ENCODE measurements at places on chromosomes 7 and 10. TPM values are rescaled to one million over a fixed set of nuclear protein-coding genes. Genes with fewer than 3 reads are reported as not detected.

DNA sequence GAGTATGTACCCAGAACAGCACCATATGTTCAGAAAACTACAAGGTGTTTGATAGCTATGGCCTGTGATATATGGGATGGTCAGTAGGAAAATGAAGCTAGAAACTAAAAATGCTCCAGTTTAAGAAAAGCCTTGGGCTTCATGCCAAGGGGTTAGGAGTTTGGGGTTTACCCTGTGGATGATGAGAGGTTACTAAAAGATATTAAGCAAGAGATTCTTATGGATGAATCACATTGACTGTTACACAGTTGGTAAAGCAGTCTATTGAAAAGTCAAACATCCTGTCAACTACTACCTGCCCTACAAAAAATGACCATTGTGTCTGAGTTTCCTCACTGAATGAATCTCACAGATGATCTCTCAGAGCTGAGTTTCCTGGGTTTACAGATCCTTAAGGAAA lies 166.2 kb upstream of the INHBA start:
- DNase-seq: no peak

DNA sequence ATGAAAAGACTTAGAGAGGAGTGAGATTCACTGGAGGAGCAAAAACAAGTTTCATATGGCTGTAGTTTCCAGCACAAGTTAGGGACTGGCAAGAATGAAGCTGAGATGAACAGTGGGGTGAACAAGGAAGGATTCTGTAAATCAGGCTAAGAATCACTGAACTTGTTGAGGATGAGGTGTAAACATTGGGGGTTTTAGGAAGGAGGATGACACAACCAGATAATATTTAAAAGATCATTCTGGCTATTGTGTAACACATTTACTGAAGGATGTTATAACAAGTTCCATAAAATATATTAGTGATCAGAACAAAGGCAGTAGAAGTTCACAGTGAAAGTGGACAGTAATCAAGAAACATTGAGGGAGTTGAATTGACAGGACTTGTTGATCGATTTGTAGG lies 68.9 kb downstream of the CD36 start:
- DNase-seq: no peak

DNA sequence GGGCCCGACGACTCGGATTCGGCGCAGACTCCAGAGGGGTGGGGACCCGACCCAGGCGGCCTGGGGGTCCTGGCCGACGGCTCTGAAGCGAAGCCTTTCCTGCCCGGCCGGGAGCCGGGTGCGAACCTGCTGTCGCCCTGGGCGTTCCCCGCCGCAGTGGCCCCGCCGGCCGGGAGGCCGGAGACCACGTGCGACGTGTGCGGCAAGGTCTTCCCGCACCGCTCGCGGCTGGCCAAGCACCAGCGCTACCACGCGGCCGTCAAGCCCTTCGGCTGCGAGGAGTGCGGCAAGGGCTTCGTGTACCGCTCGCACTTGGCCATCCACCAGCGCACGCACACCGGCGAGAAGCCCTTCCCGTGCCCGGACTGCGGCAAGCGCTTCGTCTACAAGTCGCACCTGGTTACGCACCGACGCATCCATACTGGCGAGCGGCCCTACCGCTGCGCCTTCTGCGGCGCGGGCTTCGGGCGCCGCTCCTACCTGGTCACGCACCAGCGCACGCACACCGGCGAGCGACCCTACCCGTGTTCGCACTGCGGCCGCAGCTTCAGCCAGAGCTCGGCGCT lies 15.4 kb downstream of the ZNF316 start:
- DNase-seq: no peak

Gene SPDYE1
- total RNA-seq: not detected

- no peak for DNase-seq
Observed at GRCh38 chr7:155942226-155942950, 130.1 kb upstream of the SHH start.

DNA sequence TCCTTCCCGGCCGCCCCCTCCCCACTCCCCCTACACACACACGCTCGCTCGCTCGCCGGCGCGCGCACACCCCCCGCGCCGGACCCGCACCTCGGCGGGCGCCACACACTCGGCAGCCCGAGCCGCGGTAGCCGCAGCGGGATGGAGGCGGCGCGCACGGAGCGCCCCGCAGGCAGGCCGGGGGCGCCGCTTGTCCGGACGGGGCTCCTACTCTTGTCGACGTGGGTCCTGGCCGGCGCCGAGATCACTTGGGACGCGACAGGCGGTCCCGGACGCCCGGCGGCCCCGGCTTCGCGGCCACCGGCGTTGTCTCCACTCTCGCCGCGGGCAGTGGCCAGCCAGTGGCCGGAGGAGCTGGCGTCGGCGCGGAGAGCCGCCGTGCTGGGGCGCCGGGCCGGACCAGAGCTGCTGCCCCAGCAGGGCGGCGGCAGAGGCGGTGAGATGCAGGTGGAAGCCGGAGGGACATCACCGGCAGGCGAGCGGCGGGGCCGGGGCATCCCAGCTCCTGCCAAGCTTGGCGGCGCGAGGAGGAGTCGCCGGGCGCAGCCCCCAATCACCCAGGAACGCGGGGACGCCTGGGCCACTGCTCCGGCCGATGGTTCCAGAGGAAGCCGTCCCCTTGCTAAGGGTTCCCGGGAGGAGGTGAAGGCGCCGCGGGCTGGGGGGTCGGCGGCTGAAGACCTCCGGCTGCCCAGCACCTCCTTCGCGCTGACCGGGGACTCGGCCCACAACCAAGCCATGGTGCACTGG lies at the start of gene SORCS3:
SORCS3 (plus strand) TSS at position 104 of the 750 bp plus-strand sequence.
- DNase-seq: no peak

DNA sequence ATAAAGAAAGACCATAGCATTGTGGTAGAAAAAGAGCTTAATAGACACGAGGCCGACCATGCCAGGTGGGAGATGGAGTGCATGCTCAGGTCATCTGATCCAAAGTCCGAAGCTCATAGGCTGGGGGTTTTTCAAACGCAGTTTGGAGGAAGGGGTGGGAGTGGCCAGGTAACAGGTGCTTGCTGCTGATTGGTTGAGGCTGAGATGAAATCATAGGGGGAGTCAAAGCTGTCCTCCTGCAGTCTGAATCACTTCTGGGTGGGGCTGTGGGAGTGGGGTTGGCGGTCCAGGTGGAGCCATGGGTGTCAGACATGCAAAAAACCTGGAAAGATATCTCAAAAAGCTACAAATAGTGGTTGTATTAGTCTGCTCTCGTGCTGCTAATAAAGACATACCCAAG lies 2.8 kb upstream of the ERCC6 start:
- DNase-seq: no peak

- no peak for DNase-seq
Observed at GRCh38 chr7:17013204-17013603, 131.4 kb upstream of the AGR3 start.

DNA sequence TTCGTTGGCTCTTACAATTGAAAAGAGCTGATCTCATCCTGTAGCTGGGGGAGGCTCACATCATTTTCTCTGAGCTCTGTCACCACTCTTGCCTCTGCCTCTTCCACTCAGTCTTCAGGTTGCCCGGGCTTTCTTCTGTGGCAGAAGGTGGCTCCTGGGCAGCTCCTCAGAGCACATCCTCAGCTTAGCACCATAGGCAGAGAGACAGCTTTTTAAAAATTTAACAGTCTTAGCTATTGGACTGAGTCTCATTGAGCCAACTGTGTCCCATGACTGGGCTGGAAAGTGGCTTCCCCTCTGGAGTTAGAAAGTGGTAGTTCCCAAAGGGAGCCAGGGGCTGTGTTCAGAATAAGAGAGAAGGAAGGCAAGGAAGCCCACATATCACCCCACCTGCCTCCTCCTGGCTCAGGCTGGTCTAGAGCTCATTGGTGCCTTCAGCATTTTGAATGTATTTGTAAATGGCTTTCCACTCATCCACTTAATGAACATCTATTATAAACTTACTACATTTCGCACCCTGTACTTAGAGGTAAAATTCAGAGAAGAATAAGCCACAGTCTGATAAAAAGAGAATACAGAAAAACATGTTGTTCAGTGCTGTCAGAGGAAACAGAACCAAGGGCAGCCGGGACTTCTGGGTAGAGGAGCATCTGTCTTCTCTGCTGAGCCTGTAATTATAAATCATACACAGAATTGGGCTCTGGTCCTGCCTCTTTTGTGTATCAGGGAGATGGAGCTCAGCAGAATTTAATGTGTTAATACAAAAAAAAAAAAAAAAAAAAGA lies 119.3 kb downstream of the WDFY4 start:
- DNase-seq: no peak

DNA sequence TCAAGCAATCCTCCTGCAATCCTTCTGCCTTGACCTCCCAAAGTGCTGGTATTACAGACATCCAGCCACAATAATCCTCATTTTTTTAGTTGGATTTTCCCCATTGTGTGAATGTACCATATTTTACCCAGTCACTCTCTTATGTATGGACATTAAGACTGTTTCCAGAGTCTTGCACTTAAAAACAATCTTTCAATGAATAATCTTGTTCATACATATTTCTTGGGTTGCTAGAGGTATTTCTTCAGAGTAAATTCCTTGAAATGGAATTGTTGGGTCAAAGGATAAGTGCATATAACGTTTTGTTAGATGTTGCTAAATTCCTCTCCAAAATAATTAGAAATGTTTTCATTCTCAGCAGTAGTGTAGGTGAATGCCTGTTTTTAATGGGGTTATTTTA lies 283.1 kb upstream of the KAT6B start:
- DNase-seq: no peak

GRCh38 chr7:41222746-41223145 lies 480.1 kb downstream of the INHBA start:
- DNase-seq: no peak

Gene NRP1
- 2.0 TPM for total RNA-seq

DNA sequence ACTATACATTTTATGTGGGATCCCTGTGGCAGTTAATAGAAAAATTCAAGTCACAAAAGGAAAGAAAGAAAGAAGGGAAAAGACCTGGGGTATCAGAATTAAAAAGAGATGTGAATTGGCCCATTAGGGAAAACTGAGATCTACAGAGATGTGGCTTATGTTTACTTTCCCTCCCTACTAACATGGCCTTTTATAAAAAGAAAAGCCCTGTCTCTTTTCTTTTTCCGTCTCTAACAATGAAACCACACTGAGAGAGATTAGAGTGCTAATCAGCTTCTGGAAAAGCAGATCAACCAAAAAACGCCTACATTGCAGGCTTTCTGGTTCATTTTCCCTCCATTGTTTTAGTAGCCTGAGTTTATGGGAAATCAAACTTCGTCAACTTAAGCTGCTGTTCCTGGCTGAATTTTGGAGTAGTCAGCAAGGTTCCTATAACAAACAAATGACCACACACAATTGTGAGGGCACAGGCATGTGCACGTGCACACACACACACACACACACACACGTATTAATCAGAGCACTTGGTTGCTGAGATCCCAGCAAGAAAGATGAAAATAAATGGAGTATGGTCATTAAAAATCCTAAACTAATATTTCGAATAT lies 235.1 kb downstream of the SORCS1 start:
- DNase-seq: no peak

Measured in activated CD4-positive, alpha-beta memory T cell treated with anti-CD3 and anti-CD28 coated beads, Interleukin-2, amount 10 ng/mL, durations not matched to agents 7 days and 5 days (primary cell).